Sigmoid colon (tissue), 7 donors: ENCODE measurements at places on chromosomes 2 and 18. TPM values are rescaled to one million over a fixed set of nuclear protein-coding genes. Genes with fewer than 3 reads are reported as not detected.

- no peaks in the 10 kb centered on the region for H3K27me3 ChIP-seq
- H3K4me1 ChIP-seq, result no peaks in the 10 kb centered on the region
- no peak overlapping the region for H3K27ac ChIP-seq
These were observed 71.9 kb downstream of the TNFRSF11A start for GRCh38 chr18:62396967-62397366.

- DNase-seq, result no peak
- no peaks in the 10 kb centered on the region for H3K27me3 ChIP-seq
- no peaks in the 10 kb centered on the region for H3K36me3 ChIP-seq
- H3K4me1 ChIP-seq, result no peaks in the 10 kb centered on the region
- H3K27ac ChIP-seq, result no peak overlapping the region
These were observed 132.0 kb upstream of the BOD1L2 start for GRCh38 chr18:57014772-57015413.

DNA sequence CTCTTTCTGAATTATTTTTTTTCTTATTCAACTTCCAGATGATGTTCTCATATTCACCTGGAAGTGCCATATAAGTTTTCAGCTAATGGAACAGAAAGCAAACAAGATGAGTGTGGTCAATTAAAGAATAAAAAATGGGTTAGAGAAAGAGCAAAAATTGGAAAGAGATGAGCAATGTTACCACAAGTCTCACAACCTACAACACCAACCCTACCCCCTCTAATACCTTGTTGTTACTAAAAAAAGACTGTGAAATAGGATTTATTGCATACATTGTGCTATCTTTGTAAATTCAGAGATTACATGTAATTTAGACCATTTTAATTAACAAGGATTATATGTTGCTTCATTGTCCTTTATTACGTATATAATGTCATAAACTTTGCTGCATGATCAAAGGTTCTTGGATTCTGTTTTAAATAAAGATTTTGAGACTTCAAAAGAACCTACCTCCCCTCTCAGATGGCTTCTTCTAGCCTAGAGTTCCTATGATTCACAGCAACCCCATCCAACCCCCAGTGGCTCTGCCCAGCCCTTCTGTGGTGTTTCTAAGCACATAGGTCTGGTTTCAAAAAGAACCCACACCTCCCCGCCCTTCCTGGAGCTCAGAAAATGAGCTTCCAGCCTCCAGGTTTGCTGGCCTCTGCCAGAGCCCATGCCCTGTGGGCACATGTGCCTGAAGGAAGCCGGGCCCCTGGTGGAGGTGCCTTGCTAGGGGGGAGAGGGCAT lies 24.7 kb downstream of the LGALSL start:
- H3K4me1 ChIP-seq, result no peaks in the 10 kb centered on the region
- no peak for DNase-seq
- no peaks in the 10 kb centered on the region for H3K27me3 ChIP-seq

- H3K4me1 ChIP-seq, result no peaks in the 10 kb centered on the region
- H3K36me3 ChIP-seq, result no peaks in the 10 kb centered on the region
- no peak for DNase-seq
- no peak overlapping the region for H3K4me3 ChIP-seq
- H3K27me3 ChIP-seq, result no peaks in the 10 kb centered on the region
These were observed 1.5 kb upstream of the SULT1C2 start for GRCh38 chr2:108287169-108287568.

DNA sequence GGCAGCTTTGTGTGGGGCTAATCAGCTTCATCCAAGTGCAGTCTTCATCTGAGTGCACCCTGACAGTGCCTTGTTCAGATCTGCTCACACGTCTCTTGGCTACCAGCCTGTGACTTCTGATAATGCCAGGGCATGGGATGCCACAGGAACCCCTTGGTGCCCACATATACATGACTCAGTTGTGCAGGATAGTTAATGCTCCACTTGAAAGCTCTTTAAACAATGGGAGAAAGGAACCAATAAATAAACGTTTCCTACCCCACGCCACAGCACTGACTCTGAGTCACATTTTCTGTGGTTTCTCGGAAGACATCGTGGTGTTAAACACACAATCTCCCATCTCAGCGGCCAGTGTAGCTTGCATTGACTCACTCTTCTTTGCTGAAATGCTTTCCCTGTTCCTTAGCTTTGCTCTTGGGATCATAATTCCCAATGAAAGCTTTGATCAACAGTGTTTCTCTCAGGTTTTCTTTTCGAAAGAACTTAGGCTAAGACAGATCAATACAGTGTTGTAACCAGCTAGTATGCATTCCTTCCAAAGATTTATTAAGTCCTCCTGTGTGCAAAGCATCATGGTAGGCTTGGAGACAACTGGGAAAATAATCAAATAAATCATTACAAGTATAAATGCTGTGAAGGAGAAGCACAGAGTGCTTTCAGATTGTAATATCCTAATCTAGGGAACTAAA lies 142.0 kb downstream of the COPS8 start:
- H3K27me3 ChIP-seq, result no peaks in the 10 kb centered on the region
- H3K27ac ChIP-seq, result peak overlapping the region; percentile 42
- no peak overlapping the region for H3K4me3 ChIP-seq
- H3K4me1 ChIP-seq, result no peaks in the 10 kb centered on the region

GRCh38 chr2:176132205-176133171 lies 3.0 kb downstream of the HOXD8 start:
- no peaks in the 10 kb centered on the region for H3K36me3 ChIP-seq
- no peaks in the 10 kb centered on the region for H3K4me1 ChIP-seq
- peaks cover 84% of the 10 kb centered on the region for H3K27me3 ChIP-seq
- H3K4me3 ChIP-seq, result peak overlapping the region; percentile 10
- peak; percentile 46 for DNase-seq

DNA sequence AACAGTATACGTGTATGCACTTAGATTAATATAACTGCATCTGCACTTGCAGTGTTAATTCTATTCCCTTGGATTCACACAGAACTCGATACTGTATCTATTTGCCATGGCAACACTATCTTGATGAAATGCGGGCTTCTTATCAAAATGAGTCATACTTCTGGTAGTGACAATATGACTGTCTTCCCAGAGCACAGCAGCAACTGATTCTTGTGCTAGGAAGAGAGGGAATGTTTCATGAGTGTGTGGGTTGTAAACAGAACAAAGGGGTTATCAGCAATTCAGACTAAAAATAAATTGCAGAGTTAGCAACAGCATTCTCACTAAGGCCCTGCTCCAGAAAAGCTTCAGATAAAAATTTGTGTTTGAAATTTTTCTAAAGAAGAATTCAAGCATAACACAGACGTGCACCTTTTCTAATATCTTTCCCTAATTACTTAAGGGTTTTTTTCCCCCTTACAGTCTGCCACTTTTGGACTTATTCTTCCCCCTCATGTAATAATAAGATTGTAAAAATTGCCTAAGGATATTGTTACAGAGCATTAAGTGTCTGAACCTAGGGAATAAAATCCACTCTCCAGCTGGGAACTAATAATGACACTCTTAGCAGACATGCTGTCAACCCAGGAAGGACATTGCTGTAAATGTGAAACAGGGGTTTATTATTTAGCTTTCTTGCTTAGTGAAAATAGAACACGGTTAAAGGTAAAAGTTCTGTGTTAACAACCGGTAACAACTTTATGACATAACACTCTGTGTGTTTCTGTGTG lies 99.9 kb upstream of the SLC38A11 start:
- no peak for DNase-seq
- H3K4me3 ChIP-seq, result no peak overlapping the region
- no peak overlapping the region for H3K27ac ChIP-seq
- H3K27me3 ChIP-seq, result no peaks in the 10 kb centered on the region

- H3K4me1 ChIP-seq, result peaks cover 16% of the 10 kb centered on the region
- no peak for DNase-seq
- no peaks in the 10 kb centered on the region for H3K27me3 ChIP-seq
- peak overlapping the region; percentile 64 for H3K4me3 ChIP-seq
- H3K36me3 ChIP-seq, result no peaks in the 10 kb centered on the region
These were observed 858 bp downstream of the TP53I3 start for GRCh38 chr2:24083567-24084385.

DNA sequence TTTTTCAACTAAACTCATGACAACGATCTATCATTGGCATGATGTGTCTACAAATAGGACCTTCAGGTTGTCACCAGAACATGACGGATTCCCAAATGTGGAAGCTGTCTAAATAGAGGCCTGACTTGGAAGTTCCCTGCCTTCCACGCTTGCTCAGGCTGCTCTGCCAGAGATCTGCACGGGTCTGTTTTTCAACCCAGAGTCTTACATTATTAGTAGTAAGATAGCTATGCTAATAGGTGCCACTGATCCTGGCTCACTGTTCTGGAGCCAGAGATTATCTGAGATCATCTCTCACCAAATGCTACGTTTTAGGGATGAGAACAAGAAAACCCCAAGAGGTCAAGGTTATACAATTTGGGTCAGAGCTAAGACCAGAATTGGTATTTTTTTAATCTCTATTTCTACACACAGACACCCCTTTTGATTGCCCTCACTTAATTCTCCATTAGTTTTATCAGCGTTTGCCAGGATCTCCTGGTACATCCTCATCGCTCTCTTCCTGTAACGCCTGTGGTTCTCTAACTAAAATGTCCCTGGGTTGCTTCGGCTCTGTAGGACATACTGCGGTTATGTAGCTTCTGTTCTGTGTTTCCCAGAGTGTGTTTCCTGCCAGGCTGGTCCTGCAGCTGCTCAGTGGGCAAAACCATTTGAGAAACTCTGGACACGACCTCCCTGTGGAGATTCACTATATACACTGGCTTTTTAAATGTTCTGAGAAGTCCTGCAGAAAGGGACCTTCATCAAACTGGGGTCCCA lies 5.7 kb downstream of the CDC42EP3 start:
- H3K27ac ChIP-seq, result peak overlapping the region; percentile 99
- H3K27me3 ChIP-seq, result no peaks in the 10 kb centered on the region
- H3K4me1 ChIP-seq, result no peaks in the 10 kb centered on the region
- no peaks in the 10 kb centered on the region for H3K36me3 ChIP-seq

DNA sequence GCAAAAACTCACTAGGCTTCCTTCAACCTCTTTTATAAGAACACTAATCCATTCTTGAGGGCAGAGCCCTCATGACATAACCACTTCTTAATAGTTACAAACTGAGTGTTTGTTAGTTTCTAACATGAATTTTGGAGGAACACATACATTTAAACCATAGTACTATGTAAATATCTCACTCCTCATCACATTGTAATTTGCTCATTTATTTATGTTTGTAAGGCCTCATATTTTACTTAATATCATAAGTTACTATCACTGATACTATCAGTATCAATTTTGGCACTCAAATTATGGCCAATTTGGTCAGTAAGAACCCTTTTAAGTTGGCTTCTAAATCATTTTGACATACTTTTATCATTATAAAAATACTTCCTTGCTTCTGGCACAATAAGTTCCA lies 603.1 kb downstream of the ZEB2 start:
- H3K4me1 ChIP-seq, result no peaks in the 10 kb centered on the region
- no peak overlapping the region for H3K27ac ChIP-seq
- H3K36me3 ChIP-seq, result no peaks in the 10 kb centered on the region
- H3K27me3 ChIP-seq, result no peaks in the 10 kb centered on the region
- no peak for DNase-seq
- H3K4me3 ChIP-seq, result no peak overlapping the region

DNA sequence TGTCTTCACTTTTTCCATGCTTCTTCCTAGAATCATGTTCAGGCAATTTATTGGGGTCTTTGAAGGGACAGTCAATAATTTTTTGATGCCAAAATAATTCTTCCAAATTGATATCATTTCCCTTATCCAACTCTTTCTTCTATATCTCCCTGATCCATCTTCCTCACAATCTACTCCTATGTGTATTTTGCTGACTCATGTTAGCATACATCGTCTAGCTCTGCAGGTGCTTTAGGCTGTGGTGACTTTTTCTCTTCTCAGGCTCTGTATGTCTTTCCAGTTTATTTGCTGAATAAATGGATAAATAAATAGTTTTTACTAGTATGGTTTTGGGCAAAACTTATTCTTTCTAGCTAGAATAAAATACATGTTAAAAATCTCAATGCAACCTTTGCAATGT lies 1650.9 kb upstream of the TMEFF2 start:
- H3K4me1 ChIP-seq, result no peaks in the 10 kb centered on the region
- no peaks in the 10 kb centered on the region for H3K36me3 ChIP-seq
- no peak overlapping the region for H3K4me3 ChIP-seq
- H3K27ac ChIP-seq, result no peak overlapping the region

DNA sequence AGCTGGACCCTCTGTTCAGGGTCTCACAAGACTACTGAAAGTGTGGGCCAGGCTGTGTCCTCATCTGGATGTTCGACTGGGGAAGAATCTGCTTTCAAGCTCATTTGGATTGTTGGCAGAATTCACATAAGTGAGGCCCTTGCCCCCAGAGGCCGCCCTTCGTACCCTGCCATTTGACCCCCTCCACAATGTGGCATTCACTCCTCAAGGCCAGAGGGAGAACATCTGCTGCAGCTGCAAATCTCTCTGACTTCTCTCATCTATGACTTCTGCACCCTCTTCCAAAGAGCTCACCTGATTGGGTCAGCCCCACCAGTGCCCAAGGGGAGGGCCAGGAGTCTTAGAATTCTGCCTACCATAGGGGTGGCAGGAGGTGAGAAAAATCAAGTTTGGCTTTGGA lies 3.9 kb upstream of the CNDP2 start:
- H3K4me3 ChIP-seq, result no peak overlapping the region
- H3K4me1 ChIP-seq, result no peaks in the 10 kb centered on the region
- no peak for DNase-seq
- no peaks in the 10 kb centered on the region for H3K36me3 ChIP-seq

GRCh38 chr2:123692121-123692520 lies 333.0 kb upstream of the CNTNAP5 start:
- no peak overlapping the region for H3K27ac ChIP-seq
- no peaks in the 10 kb centered on the region for H3K27me3 ChIP-seq
- no peak overlapping the region for H3K4me3 ChIP-seq
- no peaks in the 10 kb centered on the region for H3K36me3 ChIP-seq

- no peak overlapping the region for H3K27ac ChIP-seq
- H3K4me1 ChIP-seq, result no peaks in the 10 kb centered on the region
- H3K36me3 ChIP-seq, result no peaks in the 10 kb centered on the region
- H3K4me3 ChIP-seq, result no peak overlapping the region
- H3K27me3 ChIP-seq, result no peaks in the 10 kb centered on the region
These were observed 418.0 kb upstream of the ID2 start for GRCh38 chr2:8263901-8264300.

DNA sequence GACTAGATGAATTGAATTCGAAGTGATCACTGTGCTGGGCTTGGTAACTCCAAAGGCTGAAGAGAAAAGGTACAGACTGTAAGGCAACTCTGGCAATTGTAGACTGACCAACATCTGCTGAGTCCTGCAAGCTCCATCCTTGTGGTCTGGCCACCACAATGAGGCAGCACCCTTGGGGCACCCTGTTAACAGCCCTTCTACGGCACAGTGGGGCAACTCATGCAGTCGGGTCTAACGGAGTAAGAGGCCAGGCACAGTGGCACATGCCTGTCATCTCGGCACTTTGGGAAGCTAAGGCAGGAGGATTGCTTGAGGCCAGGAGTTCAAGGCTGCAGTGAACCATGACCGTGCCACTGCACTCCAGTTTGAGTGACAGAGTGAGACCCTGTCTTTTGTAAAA lies 126.8 kb downstream of the ZAP70 start:
- no peaks in the 10 kb centered on the region for H3K4me1 ChIP-seq
- no peak overlapping the region for H3K27ac ChIP-seq
- DNase-seq, result no peak

- no peak overlapping the region for H3K4me3 ChIP-seq
- no peaks in the 10 kb centered on the region for H3K4me1 ChIP-seq
- H3K27ac ChIP-seq, result peak overlapping the region; percentile 73
- H3K36me3 ChIP-seq, result no peaks in the 10 kb centered on the region
These were observed 8.9 kb downstream of the INPP4A start for GRCh38 chr2:98453531-98453930.

Gene MEIS1
- 122 TPM for total RNA-seq

Gene CYRIA
- 15.3 TPM for total RNA-seq

Gene KCTD1
- total RNA-seq, result 18.6 TPM

Gene STAT4
- 2.3 TPM for total RNA-seq

Gene GPR45
- not detected for total RNA-seq

Gene DQX1
- total RNA-seq, result not detected
